NCI-H82 (cell line): ENCODE measurements at places on chromosomes 16 and 17.

GRCh38 chr16:51685498-51685897 lies 534.4 kb upstream of the SALL1 start:
- peak; percentile 44 for DNase-seq

DNA sequence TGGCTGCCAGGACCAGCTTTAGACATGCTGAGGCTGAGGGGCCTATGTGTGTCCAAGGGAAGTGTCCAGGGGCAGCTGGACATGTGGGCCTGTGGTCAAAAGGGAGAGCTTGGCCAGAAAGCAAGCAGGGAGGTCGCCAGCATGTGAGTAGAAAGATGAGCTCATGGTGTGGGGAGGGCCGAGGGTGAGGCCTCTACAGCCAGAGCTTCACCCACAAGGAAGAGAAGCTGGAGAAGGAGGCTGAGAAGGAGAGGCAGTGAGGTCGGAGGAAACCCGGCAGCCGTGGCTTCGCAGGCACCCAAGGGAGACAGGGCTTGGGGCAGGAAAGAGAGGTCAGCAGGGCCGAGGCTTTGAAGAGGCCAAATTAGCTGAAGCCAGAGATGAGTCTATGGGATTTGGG lies 4.0 kb upstream of the HSD11B2 start:
- no peak for DNase-seq

- DNase-seq: no peak
These were observed 38.7 kb upstream of the ADCY7 start for GRCh38 chr16:50227665-50228064.

GRCh38 chr17:14427900-14428647 lies 127.2 kb downstream of the HS3ST3B1 start:
- no peak for DNase-seq

- DNase-seq: peak; percentile 11
These were observed 134.7 kb downstream of the SOX9 start for GRCh38 chr17:72255481-72255880.

GRCh38 chr17:236641-237405 lies 55.4 kb upstream of the DOC2B start:
- no peak for DNase-seq

GRCh38 chr17:31544186-31544585 lies 152.7 kb downstream of the RAB11FIP4 start:
- DNase-seq: peak; percentile 32

- DNase-seq: no peak
These were observed 293.8 kb upstream of the AXIN2 start for GRCh38 chr17:65855245-65855644.

- DNase-seq: no peak
These were observed 12.9 kb downstream of the G6PC1 start for GRCh38 chr17:42913522-42913921.

- DNase-seq: no peak
These were observed 15.5 kb downstream of the ADGRG1 start for GRCh38 chr16:57643910-57644309.
